ENCODE measurements at places on chromosomes 4 and X.
A peak's percentile ranks its signal among the peaks of the same experiment; 100 is the strongest.

GRCh38 chr4:102758241-102759160 is 2.3 kb downstream of the MANBA start:
- no peak for DNase-seq

DNA sequence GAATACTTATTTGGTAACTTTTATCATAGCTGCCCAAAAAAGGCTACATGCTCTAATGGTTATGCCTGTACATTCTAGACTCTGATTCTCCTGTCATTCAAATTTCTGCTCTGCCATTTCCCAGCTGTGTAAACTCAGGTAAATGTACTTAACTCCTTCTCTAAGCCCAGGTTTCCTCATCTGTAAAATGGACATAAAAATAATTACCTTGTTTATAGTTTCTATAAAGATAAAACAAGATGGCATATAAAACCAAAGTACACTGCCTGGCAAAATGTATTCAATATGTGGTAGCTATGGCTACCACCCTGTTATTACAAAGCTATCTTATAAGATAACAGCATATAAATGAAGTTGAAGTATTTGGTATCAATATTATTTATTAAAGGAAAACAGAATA is 158.8 kb downstream of the PPARGC1A start:
- no peak for DNase-seq

GRCh38 chr4:181350615-181351415 is 892.4 kb upstream of the TENM3 start:
- DNase-seq: no peak

DNA sequence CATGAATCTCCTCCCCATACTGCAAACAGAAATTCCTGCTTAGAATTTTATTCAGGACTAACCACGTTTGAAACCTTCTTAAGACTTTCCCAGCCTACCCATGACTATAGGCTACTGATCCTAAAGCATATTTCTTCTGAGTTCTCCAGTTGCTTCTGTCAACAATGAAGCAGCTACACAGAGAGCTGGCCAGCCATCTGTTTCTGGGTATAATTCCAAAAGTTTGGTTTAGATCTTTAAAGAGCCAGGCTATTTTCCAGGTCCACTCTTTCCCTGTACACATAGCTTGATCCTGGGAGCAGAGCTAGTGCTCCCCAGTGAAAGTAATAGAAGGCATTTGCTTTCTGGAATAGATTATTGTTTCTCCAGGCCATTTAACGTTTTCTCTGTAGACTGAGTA is 4.0 kb upstream of the ITM2A start:
- no peak for DNase-seq

DNA sequence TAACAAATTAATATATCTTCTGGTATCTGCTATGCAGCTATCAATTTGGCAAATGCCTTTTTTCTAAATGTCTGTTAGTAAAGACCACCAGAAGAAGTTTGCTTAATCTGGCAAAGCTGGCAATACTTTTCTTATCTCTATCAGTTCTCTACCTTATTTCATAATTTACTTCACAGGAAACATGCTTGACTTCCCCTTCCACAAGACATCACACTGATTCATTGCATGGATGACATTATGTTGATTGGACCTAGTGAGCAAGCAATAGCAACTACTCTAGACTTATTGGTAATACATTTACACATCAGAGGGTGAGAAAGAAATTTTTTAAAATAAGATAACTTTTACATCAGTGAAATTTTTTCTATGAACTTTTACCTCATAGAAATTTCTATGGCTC is 66.0 kb upstream of the RLIM start:
- DNase-seq: no peak

GRCh38 chr4:85257817-85258370 is 217.1 kb upstream of the ARHGAP24 start:
- DNase-seq: no peak

- DNase-seq: no peak
Measured at GRCh38 chr4:128727658-128728057, 81.8 kb upstream of the JADE1 start.

DNA sequence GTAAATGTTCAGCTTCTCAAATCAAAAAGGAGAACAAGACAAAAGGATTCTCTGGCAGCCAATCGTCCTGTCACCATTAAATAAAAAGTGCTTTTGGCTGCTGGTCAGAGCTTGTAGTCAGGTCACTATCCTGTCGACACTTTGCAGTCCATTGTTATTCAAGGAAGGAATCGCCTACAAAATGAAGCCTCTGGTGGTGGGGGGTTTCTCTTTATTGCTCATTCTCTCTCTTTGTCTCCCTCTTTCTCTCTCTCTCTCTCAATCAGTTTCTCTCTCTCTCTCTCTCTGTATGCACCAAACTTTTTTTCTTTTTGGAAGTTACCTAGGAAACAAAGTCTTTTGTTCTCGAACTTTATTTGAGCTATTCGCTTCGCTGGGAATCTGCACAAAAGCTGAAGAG is 17.6 kb upstream of the SCML1 start:
- no peak for DNase-seq

DNA sequence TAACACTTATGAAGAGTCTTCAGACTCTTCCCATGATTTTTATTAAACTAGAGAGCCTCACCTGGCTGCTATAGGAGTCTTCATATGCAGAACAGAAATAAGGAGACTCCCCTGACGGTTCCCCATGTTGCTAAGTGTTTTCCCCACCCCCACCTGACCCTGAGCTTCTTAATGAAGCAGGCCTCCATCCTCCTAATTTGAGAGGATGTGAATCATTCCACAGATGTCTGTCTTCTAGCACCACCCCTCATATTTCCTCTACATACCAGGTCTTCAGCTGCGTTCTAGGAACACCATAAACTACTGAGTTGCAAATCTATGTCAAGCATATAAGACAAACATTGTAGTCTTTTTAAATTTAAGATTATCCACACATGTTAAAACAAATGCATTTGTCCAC is 36.9 kb downstream of the RP2 start:
- no peak for DNase-seq

DNA sequence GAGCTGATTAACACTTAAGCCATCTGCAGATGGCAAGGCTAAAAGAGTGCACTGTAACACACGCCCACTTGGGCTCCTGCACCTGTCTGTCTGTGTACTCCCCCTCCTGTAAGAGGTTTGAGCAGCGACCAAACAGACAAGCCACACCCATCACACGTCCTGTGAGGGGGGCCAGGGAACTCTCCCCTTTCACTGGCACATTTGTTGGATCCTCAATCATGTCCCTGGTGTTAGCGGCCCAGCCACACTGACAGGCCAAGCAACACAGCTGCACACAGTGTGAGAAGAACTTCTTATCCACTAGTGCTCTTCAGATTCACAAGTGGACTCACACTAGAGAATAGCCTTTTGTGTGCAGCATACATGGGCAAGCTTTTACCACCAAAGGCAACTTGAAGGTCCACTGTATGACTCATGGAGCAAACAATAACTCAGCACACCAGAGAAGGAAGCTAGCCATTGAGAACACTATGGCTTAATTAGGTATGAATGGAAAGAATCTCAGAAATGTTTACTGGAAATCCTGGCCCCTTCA is 29.1 kb upstream of the UTP14A start:
- no peak for DNase-seq

- no peak for DNase-seq
Measured at GRCh38 chr4:25320336-25320735, 7.8 kb downstream of the ZCCHC4 start.

DNA sequence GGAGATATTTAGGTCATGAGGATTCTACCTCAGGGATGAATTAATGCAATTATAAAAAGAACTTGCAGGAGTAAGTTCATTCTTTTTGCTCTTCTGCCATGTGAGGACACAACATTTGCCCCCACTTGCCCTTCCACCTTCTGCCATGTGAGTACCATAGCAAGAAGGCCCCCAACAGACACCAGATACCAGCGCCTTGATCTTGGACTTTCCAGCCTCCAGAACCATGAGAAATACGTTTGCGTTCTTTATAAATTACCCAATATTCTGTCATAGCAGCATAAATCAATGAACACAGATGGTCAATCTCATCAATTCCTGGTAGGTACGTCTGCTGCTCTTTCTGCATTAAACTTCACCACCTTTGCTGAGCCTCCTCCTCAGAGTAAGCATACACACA is 5.7 kb upstream of the SEPSECS start:
- no peak for DNase-seq

- DNase-seq: no peak
Measured at GRCh38 chr4:100424376-100424775, 93.4 kb downstream of the EMCN start.

DNA sequence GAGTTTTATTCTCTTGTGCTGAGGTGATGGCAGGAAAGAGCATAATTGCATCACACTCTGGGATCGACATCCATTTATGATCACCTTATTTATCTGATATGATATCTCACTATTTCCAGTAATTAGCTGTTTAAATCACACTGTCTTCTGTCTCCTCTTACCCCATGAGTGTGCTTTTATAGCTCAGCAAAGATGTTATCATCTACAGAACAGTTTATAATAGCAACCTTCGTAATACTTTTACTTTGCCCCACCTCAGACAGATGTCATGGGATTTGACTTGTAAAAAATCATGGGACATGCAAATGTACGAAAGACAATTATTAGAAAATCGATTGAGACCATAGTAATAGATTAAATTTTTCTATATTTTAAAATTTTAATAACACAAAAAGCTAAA is 1122.3 kb upstream of the PCDH10 start:
- peak; percentile 5 for DNase-seq

GRCh38 chrX:134172588-134173259 is 64.3 kb upstream of the CCDC160 start:
- no peak for DNase-seq

DNA sequence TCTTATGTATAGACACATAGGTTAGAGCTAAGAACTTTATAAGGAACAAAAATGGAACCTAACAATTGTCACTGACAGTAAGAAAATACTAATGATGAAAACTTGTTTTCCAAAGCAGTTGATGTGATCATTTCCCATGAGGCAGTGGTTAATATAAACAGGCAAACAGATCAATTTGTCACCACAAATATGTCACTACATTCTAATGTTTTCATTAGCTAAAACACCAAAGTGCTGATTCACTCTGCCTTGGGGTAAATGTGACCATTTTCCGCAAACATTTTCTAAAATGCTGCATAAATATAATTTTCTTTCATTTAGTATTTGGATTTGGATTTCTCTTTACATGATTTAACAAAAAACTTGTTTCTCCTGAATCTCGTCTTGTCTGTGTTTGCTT is 408.9 kb upstream of the CTSO start:
- DNase-seq: no peak

DNA sequence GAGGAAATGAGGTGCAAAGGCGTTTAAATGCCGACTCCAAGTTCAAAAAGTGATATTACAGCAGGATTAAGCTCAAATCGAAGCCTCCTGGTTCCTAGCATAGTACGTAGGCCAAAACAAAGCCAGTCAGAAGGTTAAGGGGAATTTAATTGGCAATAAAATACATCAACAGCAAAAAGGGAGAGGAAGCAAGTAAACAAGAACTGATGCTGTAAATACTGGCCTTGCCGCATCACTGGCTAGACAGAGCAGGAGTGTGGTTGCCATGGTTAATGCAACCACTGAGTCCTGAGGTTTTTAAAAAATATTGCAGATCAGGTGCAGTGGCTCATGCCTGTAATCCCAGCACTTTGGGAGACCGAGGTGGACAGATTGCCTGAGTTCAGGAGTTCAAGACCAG is 63.2 kb upstream of the FBXW7 start:
- DNase-seq: no peak

DNA sequence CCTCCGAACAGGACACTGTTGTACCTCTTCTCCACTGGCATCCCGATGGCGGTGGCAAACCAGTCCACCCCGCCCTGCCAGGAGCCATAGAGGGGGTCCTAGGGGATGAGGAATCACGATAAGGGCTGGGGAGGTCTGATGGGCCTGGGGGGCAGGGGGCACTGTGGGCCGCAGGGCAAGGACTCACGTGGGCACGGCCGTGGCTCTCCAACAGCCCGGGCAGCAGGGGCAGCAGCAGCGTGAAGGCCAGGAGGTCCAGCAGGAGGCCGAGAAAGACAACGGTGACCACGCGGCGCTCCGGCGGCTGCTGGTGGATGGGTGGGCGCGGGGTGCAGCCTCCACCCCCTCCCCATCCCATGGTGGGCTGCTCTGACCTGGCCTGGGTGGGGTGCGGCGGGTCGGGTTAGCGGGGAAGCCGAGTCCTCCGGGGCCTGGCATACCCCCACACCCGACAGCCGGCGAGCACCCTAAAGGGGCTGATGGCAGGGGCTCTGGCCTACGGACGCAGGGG is 29.6 kb downstream of the NOP14 start:
- DNase-seq: no peak

DNA sequence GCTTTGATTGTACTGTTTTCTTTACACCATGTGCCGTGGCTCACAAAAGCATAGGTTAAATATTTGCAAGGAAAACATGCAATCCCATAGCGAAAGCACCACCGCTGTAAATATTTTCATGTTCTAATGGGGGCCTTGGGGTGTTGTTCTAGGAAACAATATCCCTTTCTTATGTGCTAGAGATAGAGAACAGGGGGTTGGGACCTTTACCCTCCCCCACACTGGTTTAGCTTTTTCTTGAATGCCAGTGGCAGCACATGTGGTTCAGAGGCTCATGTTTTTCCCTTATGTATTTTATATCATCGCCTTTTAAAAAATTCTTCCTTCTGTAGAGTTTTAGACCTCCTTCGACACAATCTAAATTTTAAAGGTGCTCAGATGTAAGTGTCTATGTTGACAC is 422.6 kb upstream of the TENM3 start:
- no peak for DNase-seq

DNA sequence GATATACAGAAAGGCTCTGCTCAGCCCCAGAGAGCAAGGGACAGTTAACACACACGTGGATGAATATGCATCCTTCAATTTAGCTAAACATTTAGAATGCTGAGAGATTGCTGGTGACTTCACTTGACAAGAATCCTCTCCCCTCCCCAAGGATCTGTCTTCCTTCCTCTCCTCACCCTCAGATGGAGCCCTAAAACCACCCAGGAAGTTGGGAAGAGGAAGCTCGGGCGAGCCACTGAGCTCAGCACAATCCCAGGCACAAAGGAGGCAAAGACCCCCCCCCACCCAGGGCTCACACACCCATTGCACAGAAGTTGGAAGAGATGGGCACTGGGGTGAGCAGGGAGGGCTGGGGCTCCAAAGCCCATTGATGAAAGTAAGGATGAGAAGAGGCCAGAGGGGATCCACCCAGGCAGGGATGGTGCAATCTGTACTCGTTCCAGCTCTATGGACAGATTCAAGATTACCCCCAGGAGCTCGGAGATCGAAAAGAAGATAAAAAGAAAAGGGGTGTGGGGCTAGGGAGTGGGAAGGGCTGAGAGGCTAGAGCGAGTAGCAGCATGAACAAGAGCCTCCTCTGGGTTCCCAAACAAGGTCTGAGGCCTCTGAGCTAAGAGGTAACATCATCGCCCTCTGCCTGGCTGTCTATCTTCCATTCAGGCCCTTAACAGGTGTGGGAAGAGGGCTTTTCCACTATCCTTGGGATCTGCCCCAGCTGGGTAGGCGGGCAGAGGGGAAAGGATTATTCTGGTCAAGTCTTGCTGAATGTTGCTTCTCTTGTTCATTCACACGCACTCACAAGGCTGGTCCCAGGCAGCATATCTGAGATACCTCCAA is 1.2 kb downstream of the TFE3 start:
- DNase-seq: no peak

DNA sequence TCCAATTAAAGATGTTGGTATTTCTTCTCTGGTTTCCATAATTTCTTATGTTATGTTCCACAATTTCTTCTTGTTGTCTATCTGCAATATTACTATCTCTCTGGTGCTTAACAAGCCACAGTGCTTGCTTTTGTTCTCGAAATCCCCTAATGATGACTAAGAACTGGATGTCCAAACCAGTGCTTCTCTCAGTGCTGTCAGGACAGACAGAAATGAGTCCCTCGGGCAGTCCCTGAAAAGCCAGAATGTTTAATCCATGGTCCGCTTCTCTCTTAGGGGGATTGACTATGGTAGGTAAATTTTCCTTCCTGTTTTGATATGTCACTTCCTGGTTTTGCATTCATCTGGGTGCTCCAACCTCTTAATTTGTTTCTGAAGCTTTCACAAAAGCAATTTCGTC is 321.6 kb upstream of the PCDH10 start:
- no peak for DNase-seq

Measured in NCI-H1092 (cell line).